ENCODE measurements at places on chromosomes 5 and 9.

DNA sequence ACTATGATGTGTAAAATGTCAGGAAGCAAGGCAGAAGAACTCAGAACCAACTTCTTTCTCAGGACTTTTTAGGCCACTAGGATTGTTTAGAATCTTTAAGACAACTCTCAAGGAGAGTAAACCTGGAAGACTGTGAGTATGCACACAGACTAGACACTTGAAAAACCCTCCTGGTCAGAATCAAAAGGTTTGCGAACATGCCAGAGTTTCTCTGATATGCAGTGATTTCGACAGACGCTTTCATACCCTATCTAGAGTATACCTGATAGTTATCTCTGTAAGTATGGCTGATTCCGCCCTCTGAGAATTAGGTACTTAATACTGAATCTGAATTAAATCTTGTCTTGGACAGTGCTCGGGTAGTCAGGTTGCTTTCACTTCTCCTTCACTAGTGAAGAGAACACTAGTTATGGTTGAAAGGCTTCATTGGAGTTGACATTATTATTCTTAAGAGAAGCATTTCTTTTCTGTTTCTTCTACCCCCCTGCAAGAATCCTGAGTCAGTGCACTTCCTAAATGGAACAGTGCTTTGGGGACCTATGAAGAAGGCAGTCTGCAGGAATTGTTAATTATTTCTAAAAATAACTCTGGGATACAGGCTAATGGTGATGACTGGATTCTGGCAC, 158.1 kb downstream of the HACD4 start:
- no peak for DNase-seq

GRCh38 chr5:150174285-150174684, 7.7 kb downstream of the CDX1 start:
- no peak for DNase-seq

DNA sequence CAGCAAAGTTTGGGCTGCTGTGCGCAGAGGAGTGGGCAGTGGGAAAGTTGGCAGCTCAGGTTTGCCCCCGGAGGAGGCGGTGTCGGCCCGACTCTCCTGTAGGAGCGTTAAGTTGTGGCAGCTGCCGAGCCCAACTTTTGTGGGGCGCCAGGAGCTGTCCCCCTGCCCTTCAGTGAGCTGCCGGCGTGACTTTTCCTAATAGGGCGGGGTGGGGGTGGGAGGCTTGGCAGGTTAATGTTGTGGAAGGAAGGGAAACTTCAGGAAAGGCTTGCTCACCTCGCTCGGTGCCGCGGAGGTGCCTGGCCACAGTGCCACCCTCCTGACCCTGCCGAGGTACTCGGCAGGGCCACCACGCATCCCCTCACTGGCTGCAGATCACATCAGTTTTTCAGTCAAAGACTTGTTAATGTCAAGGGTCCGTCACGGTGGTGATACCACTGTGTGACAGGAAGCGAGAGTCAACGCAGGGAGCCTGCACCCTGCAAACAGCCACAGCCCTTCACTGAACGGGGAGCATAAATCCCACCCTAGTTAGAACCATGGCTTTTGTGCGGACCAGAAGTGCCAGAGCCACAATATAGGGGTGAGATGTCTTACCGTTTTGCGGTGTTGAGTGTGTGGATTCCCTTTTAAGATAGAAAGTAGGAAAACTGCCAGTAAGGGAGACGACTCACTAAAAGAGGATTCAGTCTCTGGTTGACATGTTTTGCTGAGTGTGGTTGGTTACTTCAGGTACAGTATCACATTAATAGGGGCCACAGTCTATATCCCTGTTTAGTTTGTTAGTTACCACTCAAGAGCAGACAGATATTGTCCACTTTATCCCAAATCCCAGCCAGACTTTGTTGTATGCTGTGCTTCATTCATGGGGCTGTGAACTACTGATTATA, 796 bp downstream of the LNPEP start:
- DNase-seq: peak; percentile 49

DNA sequence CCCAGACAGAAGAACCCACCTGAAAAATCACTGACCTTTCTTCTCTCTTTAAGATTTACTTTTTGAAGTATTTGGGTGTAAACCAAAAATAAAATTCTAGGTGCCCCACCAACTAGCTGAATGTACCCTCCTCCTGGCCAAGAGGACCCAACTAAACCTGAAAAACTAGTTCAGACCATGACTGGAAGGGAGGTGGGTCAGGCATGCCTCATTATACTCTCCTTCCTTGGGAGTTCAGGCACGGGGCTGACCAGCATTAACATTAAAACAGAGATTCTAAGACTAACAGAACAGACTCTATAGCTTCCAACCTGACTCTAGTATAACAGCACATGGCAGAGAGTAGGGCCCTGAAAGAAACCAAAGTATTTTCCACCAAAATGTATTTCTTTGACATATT, 61.4 kb downstream of the CERT1 start:
- DNase-seq: no peak

DNA sequence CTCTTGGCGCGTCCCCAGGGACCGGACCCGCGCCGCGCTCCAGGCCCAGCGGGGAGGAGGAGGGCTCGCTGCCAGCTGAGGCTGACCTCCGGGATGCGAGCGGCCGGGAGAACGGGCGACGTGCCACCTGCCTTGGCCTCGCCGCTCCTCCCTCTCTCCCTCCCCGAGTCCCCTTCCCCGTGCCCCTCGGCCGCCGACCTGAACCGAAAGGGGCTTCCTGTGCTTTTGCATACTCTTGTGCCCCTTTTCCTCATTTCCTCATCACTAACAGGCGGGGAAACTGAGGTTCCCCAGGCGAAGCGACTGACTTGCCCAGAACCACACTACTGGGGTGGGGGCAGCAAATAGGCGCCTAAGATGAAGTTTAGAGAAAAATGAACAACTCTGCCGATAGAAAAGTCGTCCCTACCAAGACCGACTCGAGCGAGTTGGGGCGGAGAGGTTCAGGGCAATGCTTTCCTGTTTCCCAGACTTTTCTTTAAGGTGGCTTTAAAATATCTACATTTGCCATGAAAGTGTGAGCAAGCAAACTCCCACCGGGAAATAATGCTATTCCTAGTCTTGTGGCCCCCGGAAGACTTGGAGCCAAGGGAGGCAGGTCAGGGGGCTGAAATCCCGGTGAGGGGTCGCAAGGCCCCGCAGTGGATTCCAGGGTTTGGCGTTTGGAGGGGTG, 580 bp upstream of the DUSP1 start:
- DNase-seq: no peak

- no peak for DNase-seq
Measured at GRCh38 chr9:110092792-110093191, 115.2 kb downstream of the C9orf152 start.

- DNase-seq: no peak
Measured at GRCh38 chr5:117379521-117379920, 804.9 kb upstream of the SEMA6A start.

- DNase-seq: no peak
Measured at GRCh38 chr5:68714810-68715209, 379.0 kb upstream of the SLC30A5 start.

DNA sequence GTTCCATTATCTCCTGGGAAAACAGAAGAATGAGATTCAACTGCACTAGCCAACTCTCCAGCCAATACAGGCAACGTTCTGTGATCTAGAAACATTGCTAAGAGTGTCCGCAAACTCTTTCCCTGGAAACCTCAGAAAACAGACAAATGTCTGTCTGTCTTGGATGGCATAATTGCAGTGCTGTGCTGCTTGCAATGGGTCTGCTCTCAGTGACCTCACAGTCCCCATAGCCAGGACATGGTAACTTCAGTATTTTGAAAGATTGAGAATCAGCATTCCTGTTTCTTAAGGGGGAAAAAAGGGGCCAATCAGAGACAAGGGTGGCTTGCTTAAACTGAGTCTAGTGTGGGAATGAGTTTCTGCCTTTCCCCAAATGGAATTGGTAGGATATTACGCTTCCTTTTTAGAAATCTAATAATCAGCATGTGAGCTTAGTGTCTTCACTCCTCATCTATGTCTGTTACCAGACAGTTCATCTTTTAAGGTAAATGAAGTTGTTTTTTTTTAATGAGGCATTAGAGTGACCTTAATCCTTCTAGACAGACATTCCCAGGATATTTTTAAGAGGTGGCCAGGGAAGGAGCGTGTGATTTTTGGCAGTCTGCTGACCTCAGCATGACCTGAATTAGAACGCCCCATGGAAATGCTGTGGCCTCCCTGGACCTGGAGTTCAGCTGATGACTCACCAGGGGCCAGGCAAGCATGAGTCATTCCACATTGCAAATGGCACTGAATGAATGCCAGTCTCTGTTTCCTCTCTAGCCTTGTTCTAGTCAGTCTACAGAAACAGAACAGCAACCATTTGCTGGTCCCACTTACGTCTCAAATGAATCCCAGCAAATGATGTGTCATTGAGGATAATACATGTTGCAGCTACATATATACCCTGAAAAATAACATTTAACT, 210.2 kb upstream of the ACTBL2 start:
- no peak for DNase-seq

Data from CD4-positive, alpha-beta T cell treated with Interleukin-1 beta for 1 hour (primary cell).